ENCODE measurements at places on chromosomes 4 and X.

GRCh38 chr4:168863719-168864647, 146.1 kb downstream of the CBR4 start:
- no peak for DNase-seq

DNA sequence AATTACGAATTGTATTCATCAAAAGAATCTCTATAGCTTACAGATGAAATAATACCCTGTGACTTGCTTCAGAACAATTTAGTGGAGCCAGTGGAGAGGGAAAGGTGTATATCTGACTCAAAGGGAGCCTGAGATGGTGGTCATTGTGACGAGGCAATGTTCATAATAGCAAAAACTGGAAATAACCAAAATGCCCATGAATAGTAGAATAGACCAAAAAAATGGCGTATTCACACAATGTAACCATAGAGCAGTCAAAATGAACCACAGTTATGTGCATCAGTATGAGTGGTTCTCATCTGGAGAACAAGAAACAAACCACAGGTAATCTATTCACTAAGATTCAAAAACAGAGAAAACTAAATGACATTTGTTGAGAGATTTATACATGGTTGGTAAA, 125.3 kb upstream of the CLNK start:
- no peak for DNase-seq

DNA sequence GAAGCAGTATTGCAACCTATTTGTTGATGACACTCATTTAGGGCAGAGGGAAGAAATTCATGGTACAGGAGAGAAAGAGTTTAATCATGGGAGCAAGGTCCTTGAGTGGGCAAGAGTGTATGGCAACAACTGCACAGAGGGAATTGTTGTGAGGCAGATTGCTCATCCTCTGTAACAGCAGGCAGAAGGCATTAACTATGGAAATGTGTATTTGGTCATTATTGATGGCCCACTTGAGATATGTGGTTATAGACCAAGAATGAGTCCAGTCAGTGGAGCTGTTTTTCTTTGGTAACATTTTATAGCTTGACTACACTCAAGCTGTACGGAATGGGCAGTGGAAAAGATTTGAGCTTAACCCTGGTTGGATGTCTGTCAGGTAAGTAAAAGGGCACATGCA, 15.9 kb downstream of the PLRG1 start:
- no peak for DNase-seq

- DNase-seq, result peak; percentile 59
Measured at GRCh38 chr4:13656569-13657405, 29.3 kb upstream of the BOD1L1 start.

GRCh38 chr4:19650903-19651864, 600.5 kb upstream of the SLIT2 start:
- DNase-seq, result no peak

- DNase-seq, result no peak
Measured at GRCh38 chrX:69195810-69196209, 30.6 kb upstream of the PJA1 start.

DNA sequence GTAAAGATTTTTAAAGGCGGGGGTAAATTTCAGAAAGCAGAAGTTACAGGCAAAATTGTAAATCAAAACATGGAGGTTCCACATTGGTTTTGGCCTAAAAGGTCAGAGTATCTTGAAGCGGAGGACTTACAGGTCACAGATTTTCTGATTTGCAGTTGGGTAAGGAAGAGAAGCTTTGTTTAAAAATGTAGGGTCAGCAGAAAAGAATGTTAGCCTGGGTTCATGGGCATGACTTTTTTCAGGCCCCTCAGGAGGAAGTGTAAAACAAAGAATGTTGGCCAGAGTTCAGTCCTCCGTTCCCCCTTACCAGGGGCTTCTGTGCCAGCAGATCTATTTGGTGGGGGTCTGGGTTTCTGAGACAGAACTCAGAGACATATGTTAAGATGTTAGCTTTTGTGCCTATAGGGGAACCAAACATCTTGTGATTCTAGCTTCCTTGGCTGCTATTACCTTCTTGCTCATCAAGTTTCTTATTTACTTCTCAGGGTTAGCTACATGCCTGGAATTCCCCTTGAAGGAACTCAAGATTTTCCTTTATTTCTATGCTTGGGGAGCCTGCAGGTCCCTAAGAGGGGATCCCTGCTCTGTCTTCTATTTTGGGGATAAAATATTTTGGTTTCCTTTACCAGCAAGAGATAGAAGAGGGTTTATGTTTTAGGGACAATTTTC, 160.3 kb downstream of the ANK2 start:
- no peak for DNase-seq

- DNase-seq, result no peak
Measured at GRCh38 chrX:44223150-44223549, 120.3 kb downstream of the EFHC2 start.

DNA sequence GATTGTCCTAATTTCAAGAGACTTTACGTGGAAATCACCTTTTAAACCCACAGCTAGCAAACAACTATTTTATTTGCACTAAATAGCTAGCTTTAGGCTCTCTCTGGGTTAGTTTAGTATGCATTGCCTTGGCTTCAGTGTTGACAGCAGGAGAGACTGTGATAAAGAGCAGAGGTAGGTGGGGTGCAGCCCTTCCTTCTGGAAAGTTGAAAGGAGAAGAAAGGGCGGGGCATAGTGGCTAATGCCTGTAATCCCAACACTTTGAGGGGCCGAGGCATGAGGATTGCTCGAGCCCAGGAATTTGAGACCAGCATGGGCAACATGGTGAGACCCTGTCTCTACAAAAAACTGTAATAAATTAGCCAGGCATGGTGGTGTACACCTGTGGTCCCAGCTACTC, 29.0 kb upstream of the TMEM154 start:
- DNase-seq, result no peak

- no peak for DNase-seq
Measured at GRCh38 chrX:27555514-27555913, 34.6 kb upstream of the DCAF8L2 start.

GRCh38 chrX:43450355-43450754, 205.7 kb upstream of the MAOA start:
- DNase-seq, result no peak

- no peak for DNase-seq
Measured at GRCh38 chr4:76572224-76572623, 137.2 kb downstream of the SHROOM3 start.

DNA sequence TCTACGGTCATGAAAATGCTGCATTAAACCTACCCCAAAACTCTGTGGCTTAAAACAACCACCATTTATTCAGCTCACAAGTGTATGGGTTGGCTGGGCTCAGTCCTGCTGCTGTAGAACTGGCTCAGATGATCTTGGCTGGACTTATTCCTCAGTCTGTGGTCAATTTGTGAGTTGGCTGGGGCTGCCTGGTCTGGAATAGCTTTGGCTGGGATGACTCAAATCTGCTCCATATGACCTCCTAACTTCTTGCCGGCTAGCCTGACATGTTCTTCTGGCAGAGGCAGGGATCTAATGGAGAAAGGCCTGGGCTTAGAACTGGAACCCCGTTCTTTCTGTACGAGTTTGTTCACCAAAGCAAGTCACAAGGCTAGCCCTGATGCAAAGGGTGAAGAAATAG, 71.7 kb downstream of the CFAP299 start:
- DNase-seq, result no peak

DNA sequence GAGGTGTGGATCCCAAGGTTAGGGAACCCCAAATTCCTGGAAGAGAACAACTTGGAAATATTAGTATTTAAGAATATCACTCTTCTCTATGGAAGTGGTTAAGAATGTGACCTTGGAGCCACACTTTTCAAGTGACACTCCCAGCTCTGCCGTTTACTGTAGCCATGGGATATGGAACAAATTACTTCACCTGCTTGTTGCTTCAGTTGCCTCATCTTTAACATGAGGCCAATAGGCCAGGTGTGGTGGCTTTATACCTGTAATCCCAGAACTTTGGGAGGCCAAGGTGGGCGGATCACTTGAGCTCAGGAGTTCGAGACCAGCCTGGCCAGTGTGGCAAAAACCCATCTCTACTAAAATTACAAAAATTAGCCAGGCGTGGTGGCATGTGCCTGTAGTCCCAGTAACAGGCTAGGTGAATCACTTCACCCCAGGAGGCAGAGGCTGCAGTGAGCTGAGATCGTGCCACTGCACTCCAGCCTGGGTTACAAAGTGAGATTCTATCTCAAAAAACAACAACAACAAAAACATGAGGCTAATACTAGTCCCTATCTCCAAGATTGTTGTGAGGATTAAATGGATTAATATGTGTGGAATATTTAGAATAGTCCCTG, 13.0 kb downstream of the IL13RA1 start:
- DNase-seq, result no peak

Measured in stimulated activated CD8-positive, alpha-beta memory T cell treated with anti-CD3 and anti-CD28 coated beads, Interleukin-7, amount 100 ng/mL, for 24 hours (primary cell).